Fibroblast of skin of back (primary cell): ENCODE measurements at places on chromosomes 5 and 9.

DNA sequence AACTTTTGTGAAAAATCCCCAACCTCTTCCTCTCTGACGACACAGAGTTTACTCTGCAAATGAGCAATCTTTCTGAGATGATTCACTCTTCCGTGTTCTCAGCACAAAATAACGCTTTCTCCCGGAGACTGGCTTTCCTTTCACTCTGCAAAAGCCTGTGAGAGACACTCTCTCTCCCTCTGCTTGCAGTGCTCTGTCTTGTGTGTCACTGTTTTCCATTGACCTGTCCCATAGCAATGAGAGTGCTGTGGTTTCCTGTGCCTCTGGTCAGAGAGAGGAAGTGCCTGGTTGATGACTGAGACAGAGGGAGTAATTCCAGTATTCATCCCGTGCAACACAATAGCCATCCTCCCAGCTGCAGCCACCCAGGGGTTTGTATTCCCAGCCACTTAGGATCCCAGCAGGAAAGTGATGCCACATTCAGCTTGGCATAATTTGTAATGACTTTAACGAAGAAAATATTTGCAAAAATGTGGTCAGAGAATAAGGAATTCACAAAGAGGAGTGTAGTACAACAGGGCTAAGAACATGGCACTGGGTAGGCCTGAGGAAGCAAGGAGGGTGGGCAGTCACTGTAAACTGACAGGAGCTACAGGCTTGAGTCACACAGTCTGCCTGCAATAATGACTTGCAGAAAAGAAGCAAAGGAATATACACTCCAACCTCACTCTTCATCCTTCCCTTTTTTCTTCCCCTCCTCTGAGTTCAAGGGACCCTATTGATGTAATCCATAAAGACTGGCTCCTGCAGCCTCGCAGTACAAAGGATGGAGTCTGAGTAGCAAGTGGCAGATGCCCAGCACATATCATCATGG is 463.5 kb upstream of the RGMB start:
- DNase-seq, result peak; percentile 100

DNA sequence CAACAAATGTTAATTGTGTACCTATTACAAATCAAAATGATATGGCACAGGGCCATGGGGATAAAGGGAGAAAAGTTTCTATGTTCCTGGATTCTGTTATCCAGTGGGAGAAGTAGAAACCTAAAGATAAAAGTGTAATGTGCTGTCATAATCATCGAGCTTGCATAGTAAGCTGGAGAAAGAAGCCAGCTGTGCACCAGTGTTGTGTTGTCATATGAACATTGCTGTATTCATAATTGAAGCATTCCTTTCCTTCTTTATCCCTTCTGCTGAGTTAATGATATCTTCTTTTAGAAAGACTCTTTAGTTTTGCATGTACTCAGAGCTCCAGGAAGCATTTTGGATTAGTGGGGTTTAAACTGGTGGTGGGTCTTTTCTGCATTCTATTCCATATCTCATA is 39.5 kb downstream of the NTRK2 start:
- DNase-seq, result peak; percentile 47

DNA sequence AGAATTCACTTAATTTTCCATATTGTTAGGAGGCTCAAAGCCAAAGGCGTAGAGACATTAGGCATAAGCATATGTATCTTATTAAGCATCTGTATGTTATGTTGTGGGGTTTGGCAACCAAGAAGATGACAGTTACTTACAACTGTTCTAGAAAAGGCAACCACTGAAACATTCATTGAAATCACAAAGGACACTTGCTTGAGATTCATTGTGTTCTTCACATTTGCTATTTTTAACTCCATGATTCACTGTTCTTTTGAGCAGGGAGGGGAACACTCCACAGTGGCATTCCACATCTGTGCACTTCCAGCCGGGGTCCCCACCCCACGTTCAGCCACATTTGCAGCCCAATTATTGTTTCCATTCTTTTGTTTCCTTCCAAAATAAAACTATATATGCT is 107.1 kb downstream of the PALM2AKAP2 start:
- DNase-seq, result peak; percentile 91

- DNase-seq, result no peak
Measured at GRCh38 chr5:107538805-107539445, 131.8 kb downstream of the EFNA5 start.

DNA sequence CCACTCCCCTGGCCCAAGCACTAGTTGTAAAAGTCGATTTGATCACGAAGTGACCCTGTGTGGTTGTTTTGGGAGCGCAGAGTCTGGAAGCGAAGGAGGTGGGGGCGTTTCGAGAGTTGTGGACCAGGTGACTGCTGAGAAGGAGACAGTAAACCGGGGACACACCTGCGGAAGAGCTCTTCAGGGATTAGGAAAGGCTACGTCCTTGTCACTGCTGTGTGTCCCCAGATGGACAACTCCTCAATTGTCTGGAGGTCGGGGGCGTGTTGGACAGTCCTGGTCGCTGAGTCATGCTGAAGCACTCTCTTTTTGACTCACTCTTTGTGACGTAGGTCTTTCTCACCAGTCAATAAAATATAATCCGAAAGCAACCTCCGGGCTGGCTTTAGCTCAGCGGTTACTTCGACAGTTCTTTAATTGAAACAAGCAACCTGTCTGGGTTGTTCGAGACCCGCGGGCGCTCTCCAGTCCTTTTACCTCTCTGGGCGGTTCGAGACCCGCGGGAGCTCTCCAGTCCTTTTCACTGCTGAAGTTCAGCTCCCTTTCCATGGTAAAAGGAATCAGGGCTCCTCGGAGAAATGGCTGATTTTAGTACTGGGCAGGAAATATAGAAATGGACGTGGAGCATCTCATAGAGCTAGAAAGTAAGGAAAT is 10.8 kb downstream of the ZMAT2 start:
- DNase-seq, result peak; percentile 98

DNA sequence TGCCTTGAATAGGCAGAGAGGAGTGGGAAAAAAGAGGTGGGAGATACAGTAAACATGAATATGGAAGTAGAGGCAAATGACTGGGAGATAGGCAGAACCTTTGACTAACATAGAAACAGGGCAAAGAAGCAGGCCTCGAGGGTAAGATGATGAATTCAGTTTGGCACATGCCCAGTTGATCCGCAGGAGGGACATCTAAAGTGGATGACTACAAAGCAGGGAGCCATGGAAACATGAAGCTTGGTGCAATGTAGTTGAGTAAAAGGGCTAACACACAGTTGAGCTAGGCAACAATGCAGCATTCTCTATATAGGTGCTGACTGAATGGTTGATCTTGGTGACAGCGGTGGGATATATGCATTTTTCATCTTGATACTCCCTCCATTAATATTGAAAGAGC is 253.8 kb downstream of the DMRT2 start:
- DNase-seq, result no peak

GRCh38 chr5:110790673-110791072 is 51.9 kb downstream of the SLC25A46 start:
- peak; percentile 50 for DNase-seq

DNA sequence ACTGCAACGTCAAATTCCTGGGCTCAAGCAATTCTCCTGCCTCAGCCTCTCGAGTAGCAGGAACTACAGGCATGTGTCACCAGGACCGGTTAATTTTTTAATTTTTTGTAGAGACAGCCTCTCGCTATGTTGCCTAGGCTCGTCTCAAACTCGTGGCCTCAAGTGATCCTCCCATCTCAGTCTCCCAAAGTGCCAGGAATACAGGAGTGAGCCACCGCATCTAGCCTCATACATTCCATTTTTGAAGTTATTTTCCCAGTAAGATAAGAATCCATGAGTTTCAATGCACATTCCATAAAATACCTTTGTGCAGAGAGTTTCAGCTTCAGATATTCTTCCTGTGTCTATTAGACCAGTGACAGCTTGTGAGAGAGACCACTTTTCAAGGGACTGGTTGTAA is 70.4 kb downstream of the SKIC3 start:
- DNase-seq, result no peak

- no peak for DNase-seq
Measured at GRCh38 chr5:137510671-137511070, 11.5 kb upstream of the SPOCK1 start.

DNA sequence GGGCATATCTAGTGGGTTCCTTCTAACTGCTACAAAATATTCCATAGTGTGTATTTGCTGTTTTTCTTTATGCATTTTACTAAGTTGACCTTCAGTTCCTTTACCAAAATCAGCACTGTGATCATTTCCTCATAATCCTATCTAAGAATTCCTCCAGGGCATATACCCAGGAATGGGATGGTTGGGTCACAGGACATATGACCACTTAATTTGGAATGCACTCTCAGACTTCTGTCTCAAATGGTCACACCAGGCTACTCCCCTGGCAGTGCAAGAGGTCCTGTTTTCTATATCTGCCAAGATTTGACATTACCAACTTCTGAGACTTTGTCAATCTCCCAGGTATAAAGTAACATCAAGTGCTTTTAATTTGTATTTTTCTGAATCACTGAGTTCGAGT is 63.9 kb downstream of the ADAMTS12 start:
- peak; percentile 71 for DNase-seq

DNA sequence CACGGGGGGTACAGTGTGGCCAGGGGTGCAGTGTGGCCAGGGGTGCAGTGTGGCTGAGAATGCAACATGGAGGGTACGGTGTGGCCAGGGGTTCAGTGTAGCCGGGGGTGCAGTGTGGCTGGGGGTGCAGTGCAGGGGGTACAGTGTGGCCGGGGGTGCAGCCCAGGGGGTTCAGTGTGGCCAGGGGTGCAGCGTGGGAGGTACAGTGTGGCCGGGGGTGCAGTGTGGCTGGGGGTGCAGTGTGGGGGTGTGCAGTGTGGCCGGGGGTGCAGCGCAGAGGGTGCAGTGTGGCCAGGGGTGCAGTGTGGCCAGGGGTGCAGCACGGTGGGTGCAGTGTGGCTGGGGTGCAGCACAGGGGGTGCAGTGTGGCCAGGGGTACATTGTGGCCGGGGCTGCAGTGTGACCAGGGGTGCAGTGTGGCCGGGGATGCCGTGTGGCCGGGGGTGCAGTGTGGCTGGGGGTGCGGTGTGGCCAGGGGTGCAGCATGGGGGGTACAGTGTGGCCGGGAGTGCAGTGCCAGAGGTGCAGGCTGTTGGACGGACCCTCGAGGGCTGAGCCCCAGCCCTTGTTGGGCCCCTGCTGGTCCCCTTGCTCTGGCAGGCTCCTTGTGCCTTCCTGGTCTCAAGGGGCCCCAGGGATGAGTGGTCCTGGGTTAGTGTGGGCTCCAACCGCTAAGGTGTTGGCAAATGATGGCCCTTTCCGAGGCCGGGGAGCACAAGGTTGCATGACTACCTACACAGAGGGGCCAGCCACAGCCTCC is 17.9 kb downstream of the TPPP start:
- DNase-seq, result no peak

DNA sequence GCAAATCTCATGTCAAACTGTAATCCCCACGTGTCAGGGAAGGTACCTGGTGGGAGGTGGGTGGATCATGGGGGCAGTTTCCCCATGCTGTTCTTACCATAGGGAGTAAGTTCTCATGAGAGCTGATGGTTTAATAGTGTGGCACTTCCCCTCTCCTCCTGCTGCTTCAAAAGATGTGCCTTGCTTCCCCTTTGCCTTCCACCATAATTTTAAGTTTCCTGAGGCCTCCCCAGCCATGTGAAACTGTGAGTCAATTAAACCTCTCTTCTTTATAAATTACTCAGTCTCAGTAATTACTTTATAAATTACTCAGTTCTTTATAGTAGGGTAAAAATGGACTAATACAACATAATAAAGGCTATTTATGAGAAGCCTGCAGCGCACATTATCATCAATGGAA is 7.1 kb upstream of the CNTRL start:
- no peak for DNase-seq

DNA sequence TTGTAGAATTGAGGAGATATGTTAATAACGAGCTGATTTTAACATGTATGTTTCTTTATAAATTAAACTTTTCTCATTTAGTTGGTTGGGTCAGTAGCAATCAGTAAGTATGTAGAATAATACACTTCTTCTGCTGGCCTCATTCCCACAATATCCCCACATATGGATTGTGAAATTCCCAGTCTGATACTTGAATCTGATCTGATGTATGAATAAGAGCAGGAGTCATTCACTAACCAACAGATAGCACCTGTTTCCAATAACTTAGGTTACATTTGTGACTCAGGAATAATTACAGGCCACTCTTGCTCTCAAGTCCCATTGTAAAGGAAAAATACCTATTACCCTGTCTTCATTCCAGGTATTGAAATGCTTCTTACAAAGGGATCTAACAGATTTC is 23.9 kb downstream of the SLC36A1 start:
- DNase-seq, result no peak

DNA sequence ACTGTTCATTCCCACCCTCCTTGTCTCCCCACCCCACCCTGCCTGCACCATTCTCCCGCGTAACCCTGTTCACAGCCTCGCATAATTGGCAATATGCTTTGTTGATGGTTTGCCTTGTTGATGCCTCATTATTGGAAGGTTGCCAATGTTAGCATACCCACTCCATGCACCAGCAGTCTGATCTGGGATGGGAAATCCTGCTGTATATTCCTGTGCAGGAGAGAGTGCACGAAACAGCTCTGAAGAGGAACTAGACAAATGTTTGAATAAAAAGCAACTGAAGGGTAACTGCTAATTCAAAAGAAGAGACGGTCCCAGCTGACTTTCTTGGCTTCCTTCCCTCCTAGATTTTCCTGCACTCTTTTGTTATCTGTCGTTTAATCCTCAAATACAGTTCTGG is 271.7 kb upstream of the TLE4 start:
- DNase-seq, result no peak

- DNase-seq, result no peak
Measured at GRCh38 chr9:14211564-14211963, 102.4 kb downstream of the NFIB start.

- DNase-seq, result no peak
Measured at GRCh38 chr9:81071108-81071507, 618.2 kb downstream of the TLE1 start.

DNA sequence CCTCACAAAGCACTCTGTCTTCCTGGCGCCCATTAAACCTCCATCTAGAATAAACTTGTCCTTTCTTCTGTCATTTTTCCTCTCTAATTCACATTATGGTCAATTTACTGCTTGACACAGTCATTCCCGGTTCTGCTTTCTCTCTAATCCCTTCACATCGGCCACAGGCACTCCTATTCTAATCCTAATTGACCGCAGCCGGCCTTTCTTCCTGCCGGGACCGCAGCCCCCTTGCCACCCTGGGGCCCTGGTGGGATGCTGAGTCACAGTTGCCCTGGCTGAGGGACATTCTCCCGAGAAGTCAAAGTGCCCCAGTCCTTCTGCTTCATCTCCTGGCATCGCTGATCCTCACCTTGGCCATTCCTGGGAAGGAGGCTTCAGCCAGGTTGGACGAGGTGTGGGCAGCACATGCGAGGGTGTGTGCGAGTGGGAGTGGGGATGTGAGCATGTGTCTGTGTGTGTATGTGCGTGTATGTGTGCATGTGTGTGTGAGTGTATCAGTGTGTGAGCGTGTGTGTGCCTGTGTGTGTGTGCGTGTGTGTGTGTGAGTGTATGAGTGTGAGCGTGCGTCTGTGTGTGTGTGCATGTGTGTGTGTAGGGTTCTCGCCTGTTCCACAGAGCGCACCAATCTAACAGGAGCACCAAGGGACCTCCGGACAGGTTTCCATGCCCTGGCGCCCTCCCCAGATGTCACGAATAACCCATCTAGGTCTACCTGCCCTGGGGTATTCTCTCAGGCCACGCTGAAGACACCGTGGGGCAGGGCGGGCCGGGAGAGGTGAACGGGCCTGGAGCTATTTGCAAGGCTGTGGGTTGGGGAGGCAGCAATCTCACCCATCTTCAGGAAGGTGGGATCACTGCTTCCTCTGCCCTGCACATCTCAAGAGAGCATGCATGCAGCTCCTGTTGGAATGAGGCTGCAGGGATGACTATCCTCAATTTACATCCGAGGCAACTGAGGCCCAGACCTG is 191.2 kb downstream of the PAX5 start:
- DNase-seq, result no peak
